NCI-H187 (cell line): ENCODE measurements at places on chromosomes 6 and 20.

DNA sequence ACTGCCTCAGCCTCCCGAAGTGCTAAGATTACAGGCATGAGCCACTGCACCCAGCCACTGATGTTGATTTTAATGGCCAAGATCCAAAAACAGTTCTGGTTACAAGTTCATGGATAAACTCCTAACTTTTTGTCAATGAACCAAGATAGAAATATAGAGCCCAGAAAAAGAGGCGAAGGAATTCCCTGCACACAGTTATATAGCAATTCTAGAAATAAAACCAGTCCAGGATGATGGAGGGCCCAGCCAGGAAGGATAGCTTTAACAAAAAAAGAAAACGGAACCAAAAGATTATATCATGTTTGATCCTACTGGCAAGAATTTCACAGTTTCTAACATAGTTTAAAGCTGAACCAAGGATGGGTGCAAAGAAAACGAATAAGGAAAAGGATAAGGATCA, 10.9 kb downstream of the EPB41L2 start:
- DNase-seq, result no peak

GRCh38 chr6:55293116-55293515, 34.2 kb upstream of the GFRAL start:
- DNase-seq, result no peak

DNA sequence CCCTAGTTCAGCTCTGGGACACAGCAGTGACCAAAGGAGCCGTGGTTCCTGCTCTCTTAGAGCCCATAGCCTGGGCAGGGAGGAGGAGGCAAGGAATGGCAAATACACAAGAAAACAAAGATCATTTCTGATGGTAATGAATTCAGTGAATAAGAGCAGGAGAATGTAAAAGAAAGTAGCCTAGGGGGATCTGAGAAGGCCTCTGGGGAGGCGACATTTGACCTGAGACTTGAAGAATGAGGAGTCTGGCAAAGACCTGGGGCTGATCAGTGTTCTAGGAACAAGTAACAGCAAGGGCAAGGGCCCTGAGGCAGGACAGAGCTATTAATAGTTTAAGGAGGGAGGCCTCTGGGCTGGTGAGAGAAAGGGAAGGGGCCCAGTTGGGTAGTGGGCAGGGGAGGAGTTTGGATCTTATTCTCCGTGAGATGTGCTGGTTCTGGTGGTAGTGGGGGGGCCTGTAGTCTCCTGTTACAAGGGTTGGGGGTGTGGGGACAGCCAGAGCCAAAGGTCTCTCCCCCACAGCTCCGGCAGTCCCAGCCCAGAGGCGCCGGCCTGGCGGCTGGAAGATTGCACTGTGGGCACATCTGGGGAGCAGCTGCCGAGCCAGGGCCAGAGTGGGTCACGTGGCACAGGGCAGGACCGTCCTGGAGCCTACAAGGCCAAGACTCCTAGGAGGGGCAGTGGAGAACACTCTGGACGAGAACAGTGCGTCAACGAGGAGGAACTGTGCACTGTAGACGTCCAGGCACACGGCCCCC, 9.3 kb upstream of the ID1 start:
- peak; percentile 38 for DNase-seq

GRCh38 chr6:100633096-100633777, 168.5 kb upstream of the SIM1 start:
- DNase-seq, result no peak

DNA sequence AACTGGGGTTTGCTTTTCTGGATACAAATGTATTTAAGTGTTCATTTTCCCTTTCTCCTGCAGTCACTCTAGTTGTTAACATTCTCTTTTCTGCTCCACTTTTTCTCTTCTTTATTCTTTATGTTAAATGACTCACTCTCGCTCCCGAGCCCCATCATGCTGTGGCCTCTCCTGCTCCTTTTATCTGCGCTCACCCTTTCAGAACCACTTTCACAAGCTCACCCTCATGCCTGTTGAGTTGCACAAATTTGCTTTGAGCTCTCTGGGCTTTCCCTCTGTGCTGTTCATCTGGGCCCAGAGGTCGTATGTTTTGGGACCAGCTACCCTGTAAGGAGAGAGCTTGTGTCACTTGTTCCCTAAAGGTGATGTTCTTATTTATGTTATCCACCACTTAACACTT, 98.1 kb upstream of the ASCC3 start:
- no peak for DNase-seq

DNA sequence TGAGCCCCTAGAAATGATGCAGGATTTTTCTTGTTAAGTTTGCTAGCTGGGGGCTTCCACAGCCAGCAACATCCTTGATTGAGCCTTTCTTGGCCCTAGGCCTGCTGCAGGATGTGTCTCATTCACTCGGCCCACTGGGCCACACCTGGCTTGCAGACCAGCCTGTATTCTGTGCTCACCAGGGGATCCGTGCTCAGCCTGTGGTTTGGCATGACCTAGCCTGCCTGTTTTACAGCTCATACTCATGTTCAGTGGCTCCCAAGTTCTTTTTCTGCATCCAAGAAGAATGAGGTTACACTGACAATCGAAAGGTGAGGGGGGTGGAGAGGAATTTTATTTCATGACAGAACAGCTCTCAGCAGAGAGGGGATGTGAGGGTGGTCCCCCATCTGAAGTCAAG, 263.4 kb downstream of the RIMS1 start:
- no peak for DNase-seq

- no peak for DNase-seq
Measured at GRCh38 chr20:54037525-54037924, 32.9 kb downstream of the BCAS1 start.

- DNase-seq, result no peak
Measured at GRCh38 chr6:56803594-56803993, 151.3 kb upstream of the BEND6 start.

DNA sequence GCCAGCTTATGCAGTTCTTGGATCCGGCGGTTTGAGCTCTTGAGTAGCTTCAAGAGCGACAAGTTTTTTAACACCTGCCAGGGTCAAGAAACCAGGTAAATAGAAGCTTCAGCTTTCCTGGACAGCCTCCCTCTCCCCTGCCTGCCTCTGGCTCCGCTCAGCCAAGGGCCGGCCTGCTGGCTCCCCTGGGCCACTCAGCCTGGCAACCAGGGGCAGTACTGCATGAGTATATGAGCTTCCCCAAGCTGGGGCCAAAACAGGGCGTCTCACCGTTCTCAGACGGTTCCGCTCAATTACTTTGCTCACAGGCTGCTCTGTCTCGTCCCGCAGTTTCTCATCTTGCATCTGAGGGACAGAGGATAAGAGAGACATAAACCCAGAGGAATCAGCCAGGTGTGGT, 856 bp downstream of the TP53TG5 start:
- peak; percentile 80 for DNase-seq

GRCh38 chr6:157756708-157757429, 66.2 kb upstream of the SNX9 start:
- DNase-seq, result peak; percentile 67

- no peak for DNase-seq
Measured at GRCh38 chr6:36331381-36331780, 5.3 kb downstream of the BNIP5 start.

- no peak for DNase-seq
Measured at GRCh38 chr20:58039274-58040092, 189.0 kb downstream of the ANKRD60 start.

GRCh38 chr6:41344876-41345275, 9.5 kb downstream of the NCR2 start:
- DNase-seq, result no peak

GRCh38 chr20:23415959-23416583, 5.2 kb downstream of the NAPB start:
- no peak for DNase-seq

DNA sequence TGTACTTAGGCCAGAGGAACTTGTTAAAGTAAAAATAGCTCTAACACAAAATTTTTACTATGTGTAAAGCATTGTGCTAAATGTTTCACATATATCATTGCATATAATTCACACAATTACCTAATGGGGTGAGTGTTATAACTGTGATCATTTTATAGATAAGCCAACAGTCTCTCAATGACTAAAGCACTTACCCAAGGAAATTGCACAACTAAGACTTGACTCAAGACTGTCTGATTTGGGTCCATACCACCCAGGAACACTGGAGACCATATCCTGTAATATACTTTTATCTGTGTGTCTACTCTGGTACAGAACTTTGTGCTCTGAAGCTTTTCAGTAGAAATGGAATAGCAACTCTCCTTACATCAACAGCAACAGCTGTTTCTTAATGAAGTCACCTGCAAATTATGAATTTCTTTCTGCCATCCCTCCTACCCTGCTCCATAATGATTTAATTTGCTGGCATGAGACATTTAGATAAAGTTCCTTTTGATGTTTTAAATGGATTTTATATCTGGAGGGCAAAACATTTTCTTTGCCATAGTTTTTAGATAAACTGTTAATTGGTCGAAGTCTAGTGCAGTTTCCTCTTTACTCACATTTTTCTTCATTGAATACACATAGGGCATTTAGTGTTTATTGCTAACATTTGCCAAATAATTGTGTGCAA, 47.5 kb downstream of the TSPYL4 start:
- no peak for DNase-seq

DNA sequence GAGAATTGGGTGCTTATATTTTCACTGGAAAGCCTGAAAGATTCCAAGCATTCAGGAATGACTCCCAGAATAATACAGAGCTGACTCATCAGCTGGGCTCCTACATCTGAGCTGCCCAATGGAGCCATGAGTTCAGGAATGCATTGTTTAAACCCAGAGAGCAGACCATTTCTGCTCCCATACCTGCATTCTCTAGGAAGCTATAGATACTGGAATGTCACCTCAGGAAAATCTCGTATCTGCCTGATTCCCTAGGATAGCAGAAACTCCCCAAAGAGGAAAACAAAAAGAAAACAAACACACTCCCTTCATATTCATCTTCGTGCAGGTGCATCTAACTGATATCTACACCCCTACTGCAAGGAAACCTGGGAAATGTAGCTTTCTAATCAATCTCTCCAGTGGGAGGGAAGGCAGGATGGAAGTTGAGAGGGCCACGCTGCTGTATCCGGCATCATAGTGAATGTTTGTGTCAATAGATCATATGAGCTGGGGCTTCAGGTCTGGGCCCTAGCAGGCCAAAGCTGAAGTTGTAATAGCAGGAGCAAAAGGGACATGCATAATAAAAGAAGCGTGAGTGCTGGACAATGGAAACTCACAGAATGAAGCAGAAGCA, 8.2 kb upstream of the SLC2A12 start:
- DNase-seq, result no peak

- no peak for DNase-seq
Measured at GRCh38 chr20:50092436-50092835, 20.5 kb downstream of the UBE2V1 start.
